ENCODE measurements at places on chromosomes 16 and 17.

DNA sequence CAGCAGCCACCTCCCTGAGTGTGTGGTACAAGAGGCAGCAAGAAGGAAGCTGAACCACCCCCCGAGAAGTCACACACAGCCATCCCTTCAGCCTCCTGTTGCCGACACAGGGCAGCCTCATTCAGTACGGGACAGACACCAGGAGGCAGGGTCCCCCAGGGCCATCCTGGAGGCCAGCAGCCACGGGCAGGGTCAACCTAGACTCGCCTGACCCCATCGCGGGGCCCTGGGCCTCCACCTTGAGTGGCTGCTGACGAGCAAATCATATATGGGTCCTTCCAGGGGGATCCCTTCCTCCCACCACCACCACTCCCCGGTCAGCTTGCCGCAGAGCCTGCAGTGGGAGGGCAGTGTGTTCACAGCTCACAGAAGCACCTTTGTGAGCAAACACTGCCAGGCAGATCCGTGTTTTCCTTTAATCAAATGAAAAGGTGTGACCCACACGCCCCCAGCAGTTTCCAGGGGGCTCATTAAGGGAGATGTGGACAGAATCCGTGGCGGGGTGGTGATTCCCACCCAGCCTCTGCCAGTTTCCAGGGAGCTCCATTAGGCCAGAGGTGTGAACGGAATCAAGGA is 5.6 kb upstream of the ACSF3 start:
- no peak for DNase-seq

- no peak for DNase-seq
Measured at GRCh38 chr17:57534863-57535248, 210.2 kb downstream of the CCDC182 start.

DNA sequence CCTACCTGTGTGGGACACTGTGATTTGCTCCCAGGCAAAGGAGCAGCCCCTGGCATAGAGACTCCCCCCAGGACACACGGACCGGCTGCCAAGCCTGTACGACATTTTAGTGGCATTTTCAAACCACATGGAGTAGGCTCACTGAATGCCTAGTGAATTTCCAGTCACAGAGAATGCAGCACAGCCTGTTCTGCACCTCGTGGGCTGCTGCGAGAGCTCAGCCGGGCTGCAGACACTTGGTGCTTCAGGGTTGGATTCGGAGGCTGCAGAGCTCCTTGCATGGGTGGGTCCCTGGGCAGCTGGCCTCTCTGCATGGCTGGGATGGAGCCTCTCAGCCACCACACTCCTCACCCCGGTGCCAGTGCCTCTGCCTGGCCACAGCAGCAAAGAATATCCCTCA is 51.2 kb upstream of the HNF1B start:
- DNase-seq, result no peak

DNA sequence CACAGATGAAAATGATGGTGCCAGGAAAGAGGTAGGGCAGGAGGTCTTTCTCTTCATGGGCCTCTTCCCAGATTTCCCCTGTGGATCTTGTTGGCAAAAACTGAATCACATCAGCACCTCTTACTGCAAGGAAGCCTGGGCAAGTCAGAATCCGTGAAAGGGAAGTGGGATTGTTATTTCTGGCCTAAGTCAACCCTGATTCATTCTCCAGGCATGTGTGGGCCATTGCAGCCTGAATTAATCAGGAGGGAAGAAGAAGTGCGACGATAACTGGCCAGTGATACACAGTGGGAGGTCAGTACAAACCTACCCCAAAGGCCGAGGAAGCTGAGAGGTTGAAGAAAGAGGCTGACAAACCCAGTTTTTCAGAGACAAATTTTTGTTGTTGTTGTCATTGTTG is 17.9 kb upstream of the NSMCE1 start:
- no peak for DNase-seq

- no peak for DNase-seq
Measured at GRCh38 chr17:81299846-81300585, 4.9 kb upstream of the SLC38A10 start.

DNA sequence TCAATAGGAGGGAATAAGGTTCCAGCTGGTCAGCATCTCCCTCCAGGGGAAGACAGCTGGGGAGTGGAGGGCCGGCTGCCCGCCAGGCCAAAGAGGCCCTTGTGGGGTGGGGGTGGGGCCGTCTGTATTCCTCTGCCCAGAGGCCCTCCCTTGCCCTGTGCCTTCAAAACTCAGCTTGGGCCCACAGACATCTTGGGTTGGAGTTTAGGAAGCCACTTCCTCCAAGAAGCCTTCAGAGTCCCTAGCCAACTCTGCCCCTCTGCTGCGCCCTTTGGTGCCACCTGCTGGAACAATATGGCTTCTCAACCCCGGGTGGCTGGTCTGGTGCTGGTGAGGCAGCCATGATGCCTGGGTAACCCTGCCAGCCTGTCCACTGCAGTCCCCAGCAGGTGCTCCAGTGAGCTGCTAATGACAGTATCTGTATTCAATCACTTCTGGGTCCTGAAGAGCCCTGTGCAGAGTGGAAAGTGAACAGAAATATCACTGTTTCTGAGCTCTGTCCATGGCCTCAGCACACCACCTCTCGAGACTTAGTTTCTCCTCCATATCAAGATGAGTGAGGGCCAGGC is 16.7 kb downstream of the HSD11B2 start:
- DNase-seq, result peak; percentile 56

DNA sequence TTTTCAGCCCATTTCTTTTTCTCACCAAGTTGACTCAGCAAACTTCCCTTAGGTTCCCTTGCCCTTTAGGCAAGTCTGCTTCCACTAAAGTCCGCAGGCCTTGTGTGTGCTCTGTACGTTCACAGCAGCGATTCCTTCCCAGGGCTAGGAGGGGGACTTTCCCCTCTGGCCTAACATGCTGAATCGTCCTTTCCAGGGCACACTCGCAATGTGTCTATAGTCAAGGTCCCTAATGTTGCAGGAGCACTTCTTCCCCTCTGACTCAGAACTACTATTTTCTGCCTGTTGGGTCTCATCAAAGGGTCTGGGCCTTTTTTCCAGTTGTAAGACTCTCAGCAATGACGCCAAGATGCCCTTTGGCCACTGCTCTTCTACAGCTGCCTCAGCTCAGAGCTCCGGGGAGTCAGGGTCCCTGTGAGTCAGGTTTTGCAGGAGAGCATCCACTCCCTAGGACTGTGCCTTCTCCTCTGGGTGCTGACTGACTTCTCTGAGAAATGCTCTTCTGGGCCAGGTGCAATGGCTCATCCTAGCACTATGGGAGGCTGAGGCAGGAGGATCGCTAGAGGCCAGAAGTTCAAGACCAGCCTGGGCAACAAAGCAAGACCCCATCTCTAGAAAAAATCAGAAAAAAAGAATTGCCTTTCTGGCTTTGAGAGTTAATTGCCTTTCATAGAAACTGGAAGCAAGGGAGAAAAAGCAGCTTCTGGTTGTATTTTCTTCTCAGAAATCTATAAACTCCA is 64.4 kb upstream of the TBX2 start:
- no peak for DNase-seq

GRCh38 chr17:43918026-43918389 is 10.7 kb upstream of the MPP2 start:
- no peak for DNase-seq

DNA sequence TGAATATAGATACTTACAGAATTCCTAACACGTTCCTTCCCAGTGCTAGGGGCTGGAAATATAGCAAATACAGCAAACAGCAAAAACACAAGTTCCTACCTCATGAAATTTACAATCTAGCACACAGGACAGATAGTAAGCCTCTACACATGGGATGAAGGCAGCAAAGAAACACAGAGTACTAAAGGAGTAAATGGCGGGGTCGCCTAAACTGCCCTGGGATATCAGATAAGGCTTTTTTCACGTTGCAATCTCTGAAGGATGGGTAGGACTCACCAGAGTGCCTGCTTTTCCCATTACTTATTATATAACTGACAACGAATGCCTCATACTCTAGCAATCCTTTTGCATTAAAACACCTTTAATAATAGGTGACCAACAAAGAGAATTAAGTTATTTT is 19.8 kb downstream of the CEP112 start:
- no peak for DNase-seq

- DNase-seq, result no peak
Measured at GRCh38 chr17:49511810-49512209, 16.7 kb downstream of the NGFR start.

DNA sequence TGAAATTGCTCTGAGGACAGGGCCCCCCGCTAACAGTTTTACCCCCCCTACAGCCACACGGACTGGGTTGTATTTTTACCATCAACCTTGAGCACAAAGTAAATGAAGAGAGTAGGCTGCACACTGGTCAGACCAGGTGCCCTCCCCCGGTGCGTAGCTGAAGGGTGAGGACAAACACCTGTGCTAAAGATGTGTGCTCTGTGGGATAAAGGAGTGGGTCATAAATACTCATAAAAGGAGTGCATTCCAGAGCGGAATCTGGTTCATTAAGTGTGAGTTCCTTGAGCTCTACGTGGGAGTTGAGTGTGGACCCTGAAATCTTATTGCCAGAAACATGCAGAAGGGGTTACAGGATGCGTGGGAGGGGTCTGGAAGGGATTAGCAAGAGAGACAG is 217.0 kb downstream of the CCDC182 start:
- no peak for DNase-seq

DNA sequence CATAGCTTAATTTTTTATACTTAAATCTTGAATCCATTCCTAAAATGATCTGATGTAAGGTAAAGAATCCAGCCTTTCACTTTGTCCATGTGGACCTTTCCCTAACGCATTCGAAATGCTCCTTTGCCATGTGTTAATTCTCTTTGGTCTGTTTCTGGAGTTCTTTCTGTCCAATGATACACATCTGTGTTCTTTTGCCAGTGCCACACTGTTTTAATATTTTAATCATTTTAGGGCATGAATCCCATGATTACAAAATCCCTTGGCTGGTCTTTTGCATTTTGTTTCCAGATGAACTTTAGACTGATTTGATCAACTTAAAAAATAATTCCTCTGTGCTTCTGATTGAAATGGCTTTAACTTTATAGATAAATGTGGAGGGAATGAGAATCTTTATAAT is 74.1 kb downstream of the NTN1 start:
- no peak for DNase-seq

DNA sequence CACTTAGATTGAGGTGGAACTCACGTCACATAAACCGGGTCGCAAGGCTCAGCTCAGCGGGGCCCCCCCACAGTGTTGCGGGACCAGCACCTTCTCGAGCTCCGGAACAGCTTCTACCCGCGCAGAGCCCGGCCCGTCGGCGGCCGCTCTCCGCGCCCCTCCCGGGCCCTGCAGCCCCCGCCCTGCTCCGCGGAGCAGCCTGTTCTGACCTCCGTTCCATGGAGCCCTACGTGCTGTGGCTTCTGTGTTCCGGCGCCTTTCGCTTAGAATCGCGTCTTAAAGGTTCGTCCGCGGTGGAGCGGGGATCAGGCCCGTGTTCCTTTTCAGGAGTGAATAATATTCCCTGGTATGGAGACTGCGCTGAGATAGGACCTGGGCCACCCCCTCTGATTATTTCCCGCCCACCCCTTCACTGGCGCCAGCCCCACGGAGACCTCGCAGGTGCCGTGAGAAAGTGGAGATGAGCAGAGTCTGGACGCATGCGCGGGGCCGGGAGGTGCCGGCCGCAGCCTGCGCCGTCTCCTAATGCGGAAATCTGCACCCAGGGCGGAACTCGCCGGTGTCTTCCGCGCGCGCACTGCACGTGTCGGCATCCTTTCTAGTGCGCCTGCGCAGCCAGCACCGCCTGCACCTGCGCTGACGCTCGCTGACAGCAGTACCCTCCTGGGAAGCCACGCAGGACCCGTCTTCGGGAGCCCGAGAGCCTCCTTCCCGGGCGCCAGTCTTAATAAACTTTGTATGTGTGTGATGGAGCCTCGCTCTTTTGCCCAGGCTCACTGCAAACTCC is 30.9 kb downstream of the ZNF778 start:
- no peak for DNase-seq

- DNase-seq, result no peak
Measured at GRCh38 chr17:17107281-17107680, 65.0 kb downstream of the MPRIP start.

DNA sequence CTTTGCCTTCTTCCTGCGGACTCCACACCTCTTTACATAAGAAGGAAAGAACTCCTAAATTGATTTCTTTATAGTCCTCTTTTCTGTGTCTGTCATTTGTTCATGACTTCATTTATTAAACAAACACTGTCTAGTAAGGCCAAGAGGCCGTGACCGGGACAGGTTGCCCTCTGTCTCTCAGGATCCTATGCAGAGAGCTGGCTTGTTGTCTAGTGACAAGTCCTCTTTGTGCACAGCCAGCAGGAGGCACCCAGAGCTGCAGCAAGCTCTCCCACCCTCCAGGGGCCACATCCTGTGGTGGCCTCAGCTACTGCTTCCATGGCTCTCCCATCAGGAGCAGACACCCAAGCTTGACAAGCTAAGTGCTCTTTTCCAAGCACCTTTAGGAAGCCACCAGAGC is 50.6 kb downstream of the PLD6 start:
- no peak for DNase-seq

DNA sequence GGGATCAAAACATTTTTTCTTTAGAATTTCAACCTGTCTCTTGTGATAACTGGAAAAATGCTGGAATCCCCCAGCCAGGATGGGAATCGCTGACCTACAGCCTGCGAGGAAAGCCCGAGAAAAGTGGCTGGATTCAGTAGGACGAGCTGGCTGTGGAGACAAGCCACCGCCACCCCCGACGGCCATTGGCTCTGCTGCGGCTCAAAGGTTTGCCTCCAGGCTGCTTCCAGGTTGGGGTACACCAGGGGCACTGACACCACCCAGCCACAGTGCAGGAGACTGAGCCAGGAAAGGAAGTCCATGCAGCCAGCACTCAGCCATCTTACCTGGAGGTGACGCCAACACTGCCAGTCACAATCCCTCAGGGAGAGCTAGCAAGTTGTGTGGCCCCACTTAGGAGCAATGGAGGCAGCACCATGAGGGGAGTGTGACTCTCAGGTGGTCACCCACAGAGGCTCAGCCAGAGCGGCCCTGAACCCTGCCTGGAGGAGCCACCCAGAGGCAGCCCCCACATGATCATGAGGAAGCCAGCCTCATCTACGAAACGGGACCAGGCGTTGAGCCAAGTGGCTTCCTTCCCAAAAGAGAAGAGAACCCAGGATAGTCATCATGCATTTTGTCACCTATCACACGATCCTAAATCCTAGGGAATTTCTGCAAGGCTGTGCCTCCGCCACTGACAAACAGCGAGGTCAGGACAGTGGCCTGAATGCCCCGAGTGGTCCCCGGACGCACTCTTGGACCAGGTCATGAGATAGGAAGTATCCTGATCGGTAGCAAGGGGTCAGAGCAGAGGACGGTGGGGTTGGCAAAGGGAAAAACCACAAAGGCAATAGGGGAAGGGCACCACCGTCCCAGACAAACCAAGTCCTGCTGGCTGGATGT is 84.8 kb downstream of the RBFOX3 start:
- no peak for DNase-seq

- DNase-seq, result peak; percentile 39
Measured at GRCh38 chr17:57114085-57114673, 29.1 kb downstream of the AKAP1 start.

- DNase-seq, result peak; percentile 68
Measured at GRCh38 chr17:45147581-45148182, 593 bp upstream of the HEXIM1 start.

Measured in stimulated activated CD8-positive, alpha-beta memory T cell treated with anti-CD3 and anti-CD28 coated beads, Interleukin-2, amount 100 ng/mL, for 48 hours (primary cell).